ENCODE measurements at places on chromosomes 5 and 9.

GRCh38 chr5:44389823-44390143 lies 563 bp upstream of the FGF10 start:
- no peak for DNase-seq

DNA sequence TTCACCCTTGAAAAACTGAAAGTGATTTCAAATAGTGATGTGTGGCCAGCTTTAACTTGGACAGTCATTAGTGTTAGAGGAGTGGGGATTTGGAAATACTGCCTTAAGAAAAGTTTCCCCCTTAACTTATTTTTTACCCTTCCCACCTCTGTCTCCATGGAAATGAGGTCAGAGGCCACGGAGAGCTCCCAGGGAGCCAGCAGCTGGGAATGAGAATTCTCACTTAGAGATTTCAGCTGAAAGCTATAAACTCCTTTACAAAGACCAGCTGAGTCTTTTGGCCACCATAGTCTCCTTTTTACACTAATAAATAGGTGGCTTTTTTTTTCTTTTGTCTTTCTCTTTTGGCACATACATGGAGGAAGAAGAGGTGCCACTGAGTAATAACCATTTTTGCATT lies 45.7 kb upstream of the PIK3R1 start:
- peak; percentile 79 for DNase-seq

- no peak for DNase-seq
Observed at GRCh38 chr5:38330207-38330606, 71.8 kb downstream of the EGFLAM start.

DNA sequence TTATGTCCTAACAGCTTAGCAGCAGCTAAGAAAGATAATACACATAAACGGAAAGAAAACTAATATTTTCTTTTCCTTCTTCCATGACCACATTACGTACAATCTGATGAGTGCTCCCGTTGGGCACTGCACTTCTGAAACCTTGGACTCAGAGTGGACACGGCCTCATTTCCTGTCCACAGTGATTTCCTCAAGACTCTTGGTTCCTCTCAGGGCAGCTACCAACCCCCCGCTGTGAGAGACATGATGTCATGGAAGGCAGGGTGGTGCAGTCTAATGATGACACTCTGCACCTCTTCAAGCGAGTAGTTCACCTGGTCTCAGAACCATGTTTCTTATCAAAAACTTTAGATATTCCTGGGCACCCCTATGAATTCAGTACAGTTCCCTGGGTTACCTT lies 68.7 kb upstream of the CTSL start:
- DNase-seq, result no peak

GRCh38 chr5:54927097-54927746 lies 58.2 kb downstream of the ESM1 start:
- no peak for DNase-seq

- DNase-seq, result peak; percentile 25
Observed at GRCh38 chr5:18281947-18282581, 647.8 kb downstream of the TAF11L14 start.

GRCh38 chr5:16690243-16690852 lies 73.6 kb upstream of the RETREG1 start:
- peak; percentile 77 for DNase-seq

DNA sequence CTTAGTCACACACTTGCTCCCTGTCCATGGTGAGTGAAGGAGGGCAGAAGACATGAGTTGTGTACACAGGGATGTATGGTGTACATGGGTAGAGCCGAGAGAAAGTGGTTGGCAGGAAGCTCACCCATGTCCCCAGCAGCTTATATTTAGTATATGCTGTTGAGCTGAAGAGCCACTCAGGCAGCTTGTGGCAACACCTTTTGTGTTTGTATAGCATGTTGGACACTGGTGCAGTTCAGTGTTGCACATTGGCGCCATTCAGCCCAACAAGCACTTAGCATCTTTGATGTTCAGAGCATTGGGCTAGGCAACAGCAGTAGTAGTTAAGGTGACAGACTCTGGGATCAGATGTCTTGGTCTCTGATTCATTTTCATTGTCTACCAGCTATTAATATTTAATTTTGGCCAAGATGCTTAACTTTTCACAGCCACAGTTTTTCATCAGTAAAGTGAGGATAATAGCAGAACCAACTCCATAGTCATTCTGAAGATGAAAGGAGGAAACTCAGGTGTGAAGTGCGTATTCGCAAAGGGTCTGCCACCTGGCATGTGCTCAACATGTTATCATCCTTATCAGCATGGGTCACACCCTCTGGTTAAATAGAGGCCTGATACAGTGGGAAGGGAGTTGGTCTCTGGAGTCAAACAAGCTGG lies 184.8 kb downstream of the NR3C1 start:
- DNase-seq, result no peak
